Cortex of kidney (tissue), 1 donor: ENCODE measurements at places on chromosomes 7 and 10.

GRCh38 chr7:113085781-113086390 is 741 bp downstream of the GPR85 start:
- no peak for DNase-seq

GRCh38 chr7:11213266-11213665 is 239.6 kb downstream of the PHF14 start:
- DNase-seq, result no peak

GRCh38 chr7:34759477-34760125 is 101.6 kb downstream of the NPSR1 start:
- no peak for DNase-seq

DNA sequence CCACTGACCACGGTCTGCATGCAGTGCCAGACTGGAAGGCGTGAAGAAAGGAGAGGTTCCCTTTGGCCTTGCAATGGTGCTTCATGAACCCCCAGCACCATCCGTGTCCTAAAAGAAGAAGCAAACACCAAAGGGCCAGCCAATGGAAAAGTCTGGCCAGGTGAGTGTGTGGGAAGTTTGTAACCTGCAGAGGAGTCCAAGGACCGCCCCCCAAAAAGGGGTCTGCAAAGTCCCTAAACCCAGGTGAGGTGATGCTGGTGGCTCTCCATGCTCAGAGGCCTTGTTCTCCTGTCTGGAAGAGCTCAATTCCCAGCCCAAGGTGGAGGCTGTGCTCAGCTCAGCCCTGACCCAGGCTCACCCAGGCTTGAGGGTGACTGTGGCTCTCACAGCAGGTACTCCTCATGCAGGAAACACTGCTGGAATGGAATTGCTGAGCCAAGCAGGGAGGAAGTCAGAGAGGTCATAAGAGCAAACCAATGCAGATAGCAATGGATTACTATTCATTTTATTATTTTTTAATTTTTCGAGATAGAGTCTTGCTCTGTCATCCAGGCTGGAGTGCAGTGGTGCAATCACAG is 52.4 kb upstream of the NANOS1 start:
- no peak for DNase-seq
